ENCODE measurements at places on chromosomes 5 and 9.

- DNase-seq: no peak
Observed at GRCh38 chr9:17609312-17610005, 30.6 kb downstream of the SH3GL2 start.

- DNase-seq: no peak
Observed at GRCh38 chr5:54756796-54757402, 228.5 kb downstream of the ESM1 start.

GRCh38 chr5:170430866-170431437 is 41.8 kb upstream of the KCNMB1 start:
- DNase-seq: no peak

DNA sequence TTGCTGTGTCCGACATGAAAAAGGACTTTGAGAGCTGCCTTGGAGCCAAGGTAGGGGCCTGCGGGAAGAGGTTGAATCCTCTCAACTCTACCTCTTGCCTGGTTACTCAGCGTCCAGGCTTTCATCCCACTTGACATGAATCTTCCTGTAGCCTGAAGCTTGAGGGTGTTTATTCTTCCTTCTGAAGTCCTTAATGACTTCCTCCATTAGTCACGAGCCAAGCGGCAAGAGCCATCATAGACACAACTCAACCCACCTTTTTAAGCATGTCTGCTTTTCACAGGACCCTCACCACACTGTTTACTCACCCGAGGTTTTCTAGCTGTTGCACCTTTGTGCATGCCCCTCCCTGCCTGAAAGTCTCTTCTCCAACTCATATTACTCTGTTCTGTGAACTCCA is 40.2 kb downstream of the ACO1 start:
- no peak for DNase-seq

DNA sequence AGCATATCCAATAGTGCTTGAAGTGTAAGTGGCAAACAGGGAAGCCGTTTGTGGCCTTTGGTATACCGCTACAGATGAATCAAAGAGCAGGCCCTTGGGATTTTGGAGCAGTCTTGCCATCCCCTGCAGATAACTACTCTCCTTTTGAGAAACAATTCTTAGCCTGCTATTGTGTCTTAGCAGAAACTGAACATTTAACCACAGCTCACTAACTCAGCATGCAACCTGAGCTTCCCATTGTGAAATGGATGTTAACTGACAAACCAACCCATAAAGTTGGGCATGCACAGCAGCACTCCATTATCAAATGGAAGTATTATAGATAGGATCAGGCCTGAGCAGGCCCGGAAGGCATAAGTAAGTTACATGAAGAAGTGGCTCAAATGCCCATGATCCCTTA is 315.3 kb upstream of the PTGER4 start:
- no peak for DNase-seq

- DNase-seq: no peak
Observed at GRCh38 chr9:100129772-100130171, 30.7 kb downstream of the INVS start.

Measured in activated T-helper 1 cell treated with anti-CD3 and anti-CD28 coated beads, Interleukin-2, amount 50 U/mL, for 16 hours (primary cell).